CD4-positive, alpha-beta T cell treated with Interleukin-6 at 100 ng/mL for 8 hours (primary cell): ENCODE measurements at places on chromosomes 11 and 22.

DNA sequence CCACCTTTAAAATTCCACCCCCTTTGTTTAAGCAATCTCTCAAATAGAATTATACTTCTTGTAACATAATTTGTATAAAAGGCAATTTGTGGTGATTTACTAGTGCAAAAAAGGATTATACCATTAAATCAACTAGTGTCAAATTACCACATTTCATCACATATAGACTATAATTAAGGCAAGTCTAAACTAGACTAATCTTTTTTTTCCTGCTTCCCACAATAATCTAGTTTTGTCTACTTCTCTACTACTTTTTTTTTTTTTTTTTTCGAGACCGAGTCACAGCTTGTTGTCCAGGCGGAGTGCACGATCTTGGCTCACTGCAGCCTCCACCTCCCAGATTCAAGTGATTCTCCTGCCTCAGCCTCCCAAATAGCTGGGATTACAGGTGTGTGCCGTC is 36.1 kb upstream of the FZD4 start:
- DNase-seq: no peak

DNA sequence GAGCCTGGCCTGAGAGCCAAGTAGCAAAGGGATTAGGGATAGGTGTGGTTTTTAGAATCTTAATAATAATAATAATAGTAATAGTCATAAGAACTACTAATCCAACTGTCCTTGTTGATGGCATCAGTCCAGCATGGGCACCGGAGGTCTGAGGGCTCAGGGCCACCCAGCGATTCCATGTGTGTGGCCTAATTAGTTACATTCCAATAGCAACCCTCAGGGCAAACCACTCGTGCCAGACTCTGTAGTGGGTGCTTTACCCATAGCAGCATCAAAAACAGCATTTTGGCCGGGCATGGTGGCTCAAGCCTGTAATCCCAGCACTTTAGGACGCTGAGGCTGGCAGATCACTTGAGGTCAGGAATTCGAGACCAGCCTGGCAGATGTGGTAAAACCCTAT is 19.0 kb upstream of the MYH9 start:
- no peak for DNase-seq

- no peak for DNase-seq
These were observed 118.1 kb upstream of the CLPB start for GRCh38 chr11:72552399-72552910.

- DNase-seq: peak; percentile 59
These were observed 2.6 kb upstream of the HPX start for GRCh38 chr11:6443269-6444003.

DNA sequence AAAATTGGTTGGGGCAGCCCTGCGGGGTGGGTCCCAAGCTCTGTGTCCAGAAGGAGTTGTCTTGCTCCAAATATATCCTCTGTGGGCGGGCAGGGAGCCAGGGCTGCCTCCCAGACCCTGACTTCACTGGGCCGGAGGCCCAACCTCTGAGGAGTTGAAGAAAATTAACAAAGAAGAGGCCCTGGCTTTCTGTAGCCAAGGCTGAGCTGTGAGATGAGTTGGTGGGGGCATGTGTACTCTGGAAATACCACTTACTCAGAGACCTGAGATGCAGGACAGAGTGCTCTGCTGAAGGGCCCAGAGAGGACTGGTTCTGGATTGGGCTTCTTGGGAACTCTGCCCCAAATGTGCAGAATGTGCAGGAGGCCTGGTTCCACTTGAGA is 96.3 kb downstream of the SWAP70 start:
- no peak for DNase-seq

DNA sequence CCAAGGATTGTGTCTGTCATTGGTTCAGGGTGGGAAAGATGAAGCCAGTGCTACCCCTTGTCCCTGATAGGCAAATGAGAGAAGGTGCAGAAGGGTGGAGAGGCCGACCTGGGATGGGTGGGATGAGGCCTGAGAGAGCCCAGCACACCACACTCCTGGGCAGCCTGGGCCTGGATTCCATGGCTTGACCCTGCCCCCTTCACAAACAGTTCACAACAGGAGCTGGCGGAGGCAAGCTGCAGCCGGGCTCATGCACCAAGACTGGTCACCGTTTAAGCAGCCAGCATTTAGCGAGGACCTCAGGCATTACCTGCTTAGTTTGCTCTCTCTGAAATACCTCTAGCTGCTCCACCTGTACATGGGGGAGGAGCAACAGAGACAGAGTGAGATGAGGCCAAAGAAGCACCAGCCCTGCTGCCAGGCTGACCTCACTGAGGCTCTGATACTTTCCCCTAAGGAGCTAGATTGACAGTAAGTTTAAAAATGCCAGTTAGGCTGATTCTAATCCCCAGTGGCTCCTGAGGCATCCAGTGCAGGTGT is 13.5 kb downstream of the IL18BP start:
- DNase-seq: no peak

- no peak for DNase-seq
These were observed 140.3 kb downstream of the GRIK4 start for GRCh38 chr11:120651836-120652235.

GRCh38 chr22:24201681-24202614 is 20.7 kb downstream of the SUSD2 start:
- no peak for DNase-seq

DNA sequence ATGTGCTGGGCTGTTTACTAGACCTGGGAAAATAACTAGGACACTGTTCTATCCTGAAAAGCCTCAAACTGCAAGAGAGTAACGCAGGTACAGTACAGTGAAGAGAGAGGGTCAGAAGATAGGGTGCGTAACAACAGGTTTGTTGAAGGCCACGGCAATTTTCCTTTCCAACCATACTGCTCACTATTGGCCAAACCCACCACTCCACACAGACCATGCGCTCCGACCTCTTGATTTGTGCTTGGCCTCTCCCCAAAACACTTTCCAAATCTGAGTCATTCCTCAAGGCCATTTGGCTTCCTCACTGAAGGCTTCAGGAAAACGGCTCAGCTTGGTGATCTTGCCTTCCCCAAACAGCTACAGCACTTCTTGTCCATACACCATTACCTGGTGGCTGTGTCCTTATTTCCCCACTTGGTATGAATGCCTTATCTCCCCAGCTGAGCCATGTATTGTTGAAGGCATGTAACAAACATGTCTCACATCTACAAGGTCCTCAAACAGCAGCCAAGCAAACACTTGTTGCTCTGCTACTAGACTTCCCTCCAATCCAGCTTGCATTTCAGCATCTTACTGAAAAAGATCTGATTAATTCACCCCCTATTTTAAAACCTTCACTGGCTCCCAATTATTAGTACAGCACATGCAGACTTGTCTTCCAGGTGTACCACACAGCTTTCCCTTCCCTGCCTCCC is 40.9 kb downstream of the TCF20 start:
- DNase-seq: no peak

GRCh38 chr11:70414341-70415100 is 16.2 kb downstream of the CTTN start:
- no peak for DNase-seq

DNA sequence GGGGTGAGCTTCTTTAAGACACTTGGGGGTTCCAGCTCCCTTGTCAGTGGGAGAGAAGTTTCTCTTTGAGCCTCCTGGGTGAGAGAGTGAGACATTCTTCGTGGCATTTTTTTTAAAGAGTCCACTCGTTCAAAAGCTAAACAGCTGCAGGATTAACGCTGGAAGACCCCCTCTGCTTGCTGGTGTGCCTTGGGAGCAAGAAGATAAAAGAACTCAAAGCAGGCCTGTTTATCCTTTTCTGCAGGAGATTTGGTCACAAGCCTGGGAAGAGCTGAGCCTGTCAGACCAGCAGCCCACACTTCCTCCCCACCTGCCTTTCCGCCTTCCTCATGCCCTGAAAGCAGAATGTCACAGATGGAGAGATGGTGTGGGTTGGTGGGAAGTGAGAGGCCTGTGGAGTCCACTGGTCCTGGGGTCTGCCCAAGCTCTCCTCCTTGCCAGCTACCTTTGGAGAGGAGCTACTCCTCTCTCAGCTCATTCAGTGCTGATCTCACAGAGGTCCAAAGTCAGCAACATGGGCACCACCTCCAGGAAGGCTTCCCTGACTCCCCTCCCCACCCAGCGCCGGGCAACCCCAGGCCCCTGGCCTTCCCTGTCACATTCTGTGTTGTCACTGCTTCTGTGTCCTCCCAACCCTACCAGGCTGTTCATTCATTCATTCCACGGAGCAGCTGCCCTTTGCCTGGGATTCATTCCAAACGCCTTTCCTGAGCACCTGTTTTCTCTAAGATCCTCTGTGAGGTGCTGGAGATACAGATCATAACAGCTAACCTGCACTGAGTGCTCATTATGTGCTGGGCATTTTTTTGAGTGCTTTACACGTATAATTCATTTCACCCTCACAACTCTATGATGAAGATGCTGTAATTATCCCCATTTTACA is 6.7 kb downstream of the GDPD5 start:
- DNase-seq: no peak

DNA sequence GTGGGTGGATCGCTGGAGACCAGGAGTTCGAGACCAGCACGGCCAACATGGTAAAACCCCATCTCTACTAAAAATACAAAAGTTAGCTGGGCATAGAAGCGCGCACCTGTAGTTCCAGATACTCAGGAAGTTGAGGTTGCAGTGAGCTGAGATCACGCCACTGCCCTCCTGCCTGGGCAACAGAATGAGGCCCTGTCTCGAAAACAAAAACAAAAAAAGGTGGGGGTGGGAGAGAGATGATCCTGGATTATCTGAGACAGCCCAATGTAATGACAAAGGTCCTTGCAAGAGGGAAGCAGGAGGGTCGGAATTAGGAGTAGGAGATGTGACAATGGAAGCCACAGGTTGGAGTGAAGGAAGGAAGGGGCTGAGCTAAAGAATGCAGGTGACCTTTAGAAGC is 87.6 kb upstream of the APOA1 start:
- peak; percentile 37 for DNase-seq

DNA sequence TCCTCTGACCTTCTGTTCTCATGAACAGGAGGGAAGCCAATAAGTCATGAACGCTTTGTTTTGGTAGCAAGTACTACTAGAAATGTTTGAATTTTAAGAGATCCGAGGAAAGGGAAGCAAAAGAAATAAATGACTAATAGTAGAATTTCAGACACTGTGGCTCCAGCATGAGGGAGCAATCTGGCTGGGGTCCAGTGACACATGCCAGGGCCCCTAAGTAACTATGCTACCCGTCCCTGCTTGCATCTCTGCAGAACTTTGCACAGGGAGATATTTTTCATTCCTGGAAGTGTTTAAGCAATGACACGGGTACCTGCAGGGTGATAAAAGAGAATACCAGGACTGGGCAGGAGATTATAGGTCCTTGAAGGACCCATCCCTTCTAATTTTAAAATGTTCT is 7.3 kb upstream of the ADAMTS8 start:
- no peak for DNase-seq

GRCh38 chr11:70727899-70728620 is 329.7 kb downstream of the CTTN start:
- no peak for DNase-seq

DNA sequence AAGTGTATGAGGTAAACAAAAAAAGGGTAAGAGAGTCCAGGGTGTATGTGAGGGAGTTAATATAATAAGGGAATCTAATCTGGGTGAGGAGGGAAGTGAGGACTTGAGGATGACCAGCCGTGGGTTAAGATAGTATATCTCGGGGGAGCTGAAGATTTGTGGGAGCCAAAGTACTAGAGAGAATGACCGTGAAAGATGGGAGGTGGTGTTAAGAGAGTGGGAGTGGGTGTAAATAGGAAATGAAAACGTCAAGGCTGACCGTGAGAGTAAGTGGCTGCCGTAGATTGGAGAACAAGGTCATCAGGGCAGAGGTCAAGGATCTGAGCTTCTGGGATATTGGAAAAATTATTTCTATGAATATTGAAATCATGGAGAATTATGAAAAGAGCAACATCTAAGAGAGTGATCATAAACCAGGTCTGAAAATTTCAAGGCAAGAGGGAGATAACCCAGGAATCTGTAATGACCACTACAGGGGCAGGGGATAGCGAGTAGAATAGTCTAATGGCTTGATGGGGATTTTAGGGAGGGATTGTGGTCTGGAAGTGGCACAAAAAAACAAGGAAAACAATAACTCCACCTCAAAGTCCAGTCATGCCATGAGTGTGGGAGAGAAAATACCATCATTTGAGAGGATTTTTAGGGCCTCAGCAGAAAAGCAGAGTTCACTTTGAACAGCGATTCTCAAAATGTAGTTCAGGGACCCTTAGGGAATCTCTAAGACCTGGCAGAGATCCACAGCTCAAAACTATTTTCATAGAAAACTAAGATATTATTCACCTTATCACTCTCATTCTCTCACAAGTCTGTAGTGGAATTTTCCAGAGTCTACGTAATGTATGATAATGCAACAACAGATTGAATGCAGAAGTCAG is 72.0 kb downstream of the PRR5L start:
- DNase-seq: no peak

- no peak for DNase-seq
These were observed 11.9 kb upstream of the NXF1 start for GRCh38 chr11:62817129-62817528.

- no peak for DNase-seq
These were observed 111.2 kb upstream of the FGF3 start for GRCh38 chr11:69930081-69931059.

GRCh38 chr11:12164061-12165014 is 53.9 kb downstream of the MICAL2 start:
- DNase-seq: no peak

DNA sequence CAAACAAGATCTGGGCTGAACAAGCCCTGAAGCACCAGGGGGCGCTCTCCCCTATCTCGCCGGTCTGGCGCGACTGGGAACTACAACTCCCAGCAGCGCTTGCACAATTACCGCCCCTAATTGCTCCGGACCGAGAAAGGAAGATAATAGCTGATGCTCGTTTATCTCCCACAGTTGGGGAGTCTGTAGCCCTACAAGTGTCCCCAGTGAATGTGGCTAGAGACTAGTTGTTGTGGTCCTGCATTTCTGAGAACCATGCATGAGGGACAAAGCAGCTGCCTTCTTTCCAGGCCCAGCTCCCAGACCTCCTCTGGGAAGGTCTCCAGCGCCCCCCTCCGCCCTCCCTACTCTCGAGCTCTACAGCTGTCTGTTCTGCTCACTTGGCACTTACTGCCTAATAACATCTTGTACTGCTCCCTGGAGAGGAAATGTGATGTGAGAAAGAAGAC is 34.4 kb downstream of the NRXN2 start:
- peak; percentile 87 for DNase-seq

GRCh38 chr11:57097149-57097548 is 84.6 kb upstream of the LRRC55 start:
- no peak for DNase-seq

DNA sequence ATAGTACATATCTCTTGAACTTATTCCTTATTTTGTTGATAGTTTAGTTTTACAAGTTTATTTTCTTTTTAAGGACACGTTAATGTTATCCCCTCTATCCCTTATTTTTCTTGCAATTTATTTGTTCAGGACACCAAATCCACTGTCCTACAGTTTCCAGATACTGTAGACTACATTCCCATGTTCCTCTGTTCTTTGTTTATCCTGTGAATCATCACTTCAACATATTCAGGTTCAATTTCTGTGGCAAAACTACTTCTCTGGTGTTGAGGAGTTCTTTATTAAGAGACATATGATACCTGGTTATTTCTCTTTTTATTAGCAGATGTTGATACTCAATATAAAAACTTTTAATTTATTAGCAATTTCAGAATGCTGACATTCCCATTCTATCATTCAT is 72.8 kb upstream of the CLNS1A start:
- no peak for DNase-seq

GRCh38 chr11:67545280-67545679 is 22.0 kb upstream of the CABP2 start:
- DNase-seq: no peak

GRCh38 chr11:93389737-93390136 is 59.2 kb downstream of the DEUP1 start:
- no peak for DNase-seq

GRCh38 chr11:82732734-82733443 is 775 bp downstream of the FAM181B start:
- no peak for DNase-seq
